ENCODE measurements at places on chromosomes 6 and 20. TPM values are rescaled to one million over a fixed set of nuclear protein-coding genes. Genes with fewer than 3 reads are reported as not detected.
A peak's percentile ranks its signal among the peaks of the same experiment; 100 is the strongest.

GRCh38 chr6:10555625-10556309 lies 34.6 kb downstream of the GCNT2 start:
- DNase-seq = no peak
- H3K4me1 ChIP-seq = peaks cover 47% of the 10 kb centered on the region
- H3K36me3 ChIP-seq = no peaks in the 10 kb centered on the region
- peak overlapping the region; percentile 76 for H3K27ac ChIP-seq
- H3K4me3 ChIP-seq = no peak overlapping the region

DNA sequence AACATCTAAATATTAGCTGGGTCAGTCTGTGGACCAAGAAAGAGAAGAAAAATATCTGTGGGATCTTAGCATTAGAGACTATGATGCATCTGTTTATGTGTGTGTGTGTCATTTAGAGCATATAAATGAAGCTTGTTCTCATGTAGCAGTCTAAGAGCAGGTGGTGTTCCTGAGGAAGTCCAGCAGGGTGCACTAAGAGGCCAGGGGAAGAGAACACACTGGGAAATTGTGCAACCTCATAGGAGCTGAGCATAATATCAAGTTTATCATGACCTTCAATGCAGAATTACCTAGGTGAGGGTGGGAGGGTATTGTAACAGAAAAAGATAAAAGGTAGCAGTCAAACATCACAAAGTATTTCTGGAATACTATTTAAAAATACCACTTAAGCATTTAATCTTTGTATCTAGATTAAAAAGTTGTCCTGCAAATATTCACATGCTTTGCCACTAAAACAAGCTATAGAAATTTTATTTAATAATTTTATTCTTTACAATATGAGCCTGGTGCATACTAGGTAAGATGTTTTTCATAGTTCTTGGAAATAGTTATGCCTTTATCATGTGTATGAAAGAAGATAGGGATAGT lies 80.5 kb downstream of the SMPDL3A start:
- no peaks in the 10 kb centered on the region for H3K27me3 ChIP-seq
- H3K4me1 ChIP-seq = no peaks in the 10 kb centered on the region
- H3K36me3 ChIP-seq = no peaks in the 10 kb centered on the region
- no peak overlapping the region for H3K4me3 ChIP-seq

DNA sequence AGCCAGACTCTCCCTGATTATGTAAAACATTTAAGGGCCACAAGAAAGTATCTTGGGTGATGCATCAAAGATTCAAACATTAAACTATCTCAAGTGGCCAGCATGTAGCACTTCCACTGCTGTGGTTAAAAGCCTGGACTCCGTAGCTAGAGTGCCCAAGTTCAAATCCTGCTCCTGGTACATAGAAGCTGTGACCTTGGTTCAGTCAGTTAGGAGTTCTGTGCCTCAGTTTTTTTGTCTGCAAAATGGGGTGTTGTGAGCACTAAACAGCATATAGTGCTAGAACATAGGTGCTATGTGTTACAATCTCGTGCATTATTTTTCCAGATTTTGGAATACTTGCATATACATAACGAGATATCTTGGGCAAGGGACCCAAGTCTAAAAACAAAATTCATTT lies 68.7 kb downstream of the PSMG4 start:
- no peaks in the 10 kb centered on the region for H3K27me3 ChIP-seq
- peaks cover 6% of the 10 kb centered on the region for H3K36me3 ChIP-seq
- no peak for DNase-seq
- H3K4me3 ChIP-seq = no peak overlapping the region

Gene MACROD2
- 10.7 TPM for total RNA-seq

Gene ZFP64
- total RNA-seq = 32.9 TPM

- H3K27ac ChIP-seq = no peak overlapping the region
- no peaks in the 10 kb centered on the region for H3K4me1 ChIP-seq
- DNase-seq = no peak
- H3K27me3 ChIP-seq = no peaks in the 10 kb centered on the region
These were observed 64.4 kb downstream of the TMEM170B start for GRCh38 chr6:11601776-11602605.

Gene MCUR1
- total RNA-seq = 20.6 TPM

Gene HRH3
- not detected for total RNA-seq

DNA sequence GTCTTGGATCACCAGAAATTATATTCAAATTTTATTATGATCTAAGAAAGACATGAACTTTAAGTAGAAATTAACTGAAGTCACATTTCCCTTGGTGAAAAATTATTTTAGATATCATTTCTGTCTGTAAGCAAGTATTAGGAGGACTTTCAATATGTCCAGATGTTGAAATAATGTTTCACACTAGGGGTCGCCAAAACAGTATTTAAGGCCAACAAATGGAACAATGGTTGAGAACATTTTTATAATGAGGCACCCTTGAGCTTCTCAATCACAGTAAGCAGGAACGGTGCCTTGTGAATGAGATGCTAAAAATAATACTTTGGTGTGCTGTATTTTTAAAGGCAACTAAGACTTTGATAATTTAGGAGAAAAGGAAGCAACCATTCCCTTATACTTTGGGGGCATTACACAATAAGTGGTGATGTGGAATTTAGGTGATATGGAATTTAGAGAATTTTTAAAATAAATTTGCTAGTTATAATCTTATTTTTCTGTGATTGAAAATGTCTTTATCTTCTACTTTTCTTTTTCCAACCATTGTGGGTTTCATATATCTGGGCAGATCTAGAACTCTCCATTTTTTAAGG lies 9.6 kb upstream of the SF3B5 start:
- no peak for DNase-seq
- no peaks in the 10 kb centered on the region for H3K27me3 ChIP-seq
- no peak overlapping the region for H3K27ac ChIP-seq
- no peaks in the 10 kb centered on the region for H3K4me1 ChIP-seq
- H3K4me3 ChIP-seq = no peak overlapping the region

DNA sequence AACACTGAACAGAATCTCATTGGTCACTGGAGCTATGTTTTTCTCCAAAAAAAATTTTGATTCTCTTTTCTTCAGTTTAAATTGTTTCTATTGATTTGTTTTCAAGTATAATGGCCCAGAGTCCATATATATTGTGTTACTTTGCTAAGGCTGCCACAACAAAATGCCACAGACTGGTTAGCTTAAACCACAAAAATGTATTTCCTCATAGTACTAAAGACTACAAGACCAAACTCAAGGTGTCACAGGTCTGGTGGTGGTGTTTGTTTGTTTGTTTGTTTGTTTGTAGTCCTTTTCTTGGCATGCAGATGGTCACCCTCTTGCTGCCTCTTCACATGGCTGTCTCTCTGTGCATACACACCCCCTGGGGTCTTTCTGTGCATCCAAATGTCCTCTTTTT lies 34.0 kb downstream of the BMP5 start:
- no peaks in the 10 kb centered on the region for H3K36me3 ChIP-seq
- H3K27ac ChIP-seq = no peak overlapping the region
- H3K4me3 ChIP-seq = no peak overlapping the region
- no peaks in the 10 kb centered on the region for H3K27me3 ChIP-seq

DNA sequence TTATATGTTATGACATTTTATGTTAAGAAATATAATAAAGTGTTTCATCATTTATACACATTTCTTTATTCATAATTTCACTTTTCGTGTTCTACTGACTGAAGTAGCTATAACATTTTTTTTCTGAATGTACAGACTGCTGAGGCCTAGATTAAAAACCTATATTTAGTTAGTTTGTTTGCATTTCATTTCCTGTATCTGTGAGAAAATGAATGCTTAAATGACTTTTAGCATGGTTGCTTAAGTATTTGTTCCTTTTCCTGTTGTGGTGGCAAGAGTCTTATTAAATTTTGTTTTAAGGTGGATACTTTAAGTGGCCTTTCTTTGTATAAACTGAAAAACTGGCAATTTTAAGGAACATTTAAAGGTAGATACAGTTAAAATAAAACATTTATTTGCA lies 779.7 kb upstream of the MAN1A1 start:
- DNase-seq = no peak
- no peak overlapping the region for H3K27ac ChIP-seq
- H3K36me3 ChIP-seq = no peaks in the 10 kb centered on the region
- H3K27me3 ChIP-seq = no peaks in the 10 kb centered on the region
- no peak overlapping the region for H3K4me3 ChIP-seq
- H3K4me1 ChIP-seq = no peaks in the 10 kb centered on the region

Gene RBM39
- total RNA-seq = 445 TPM

DNA sequence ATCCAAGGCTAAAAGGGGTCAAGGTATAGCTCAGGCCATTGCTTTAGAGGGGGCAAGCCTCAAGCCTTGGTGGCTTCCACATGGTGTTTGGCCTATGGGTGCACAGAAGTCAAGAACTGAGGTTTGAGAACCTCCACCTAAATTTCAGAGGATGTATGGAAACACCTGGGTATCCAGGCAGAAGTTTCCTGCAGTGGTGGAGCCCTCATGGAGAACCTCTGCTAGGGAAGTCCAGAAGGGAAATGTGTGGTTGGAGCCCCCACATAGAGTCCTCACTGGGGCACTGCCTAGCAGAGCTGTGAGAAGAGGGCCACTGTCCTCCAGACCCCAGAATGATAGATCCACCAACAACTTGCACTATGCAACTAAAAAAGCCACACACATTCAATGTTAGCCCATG lies 678.7 kb upstream of the ADGRB3 start:
- no peaks in the 10 kb centered on the region for H3K4me1 ChIP-seq
- no peak overlapping the region for H3K27ac ChIP-seq
- no peak overlapping the region for H3K4me3 ChIP-seq
- DNase-seq = no peak
- H3K36me3 ChIP-seq = no peaks in the 10 kb centered on the region
- no peaks in the 10 kb centered on the region for H3K27me3 ChIP-seq

Gene PKIB
- total RNA-seq = 48.6 TPM

Gene CHRNA4
- total RNA-seq = not detected

DNA sequence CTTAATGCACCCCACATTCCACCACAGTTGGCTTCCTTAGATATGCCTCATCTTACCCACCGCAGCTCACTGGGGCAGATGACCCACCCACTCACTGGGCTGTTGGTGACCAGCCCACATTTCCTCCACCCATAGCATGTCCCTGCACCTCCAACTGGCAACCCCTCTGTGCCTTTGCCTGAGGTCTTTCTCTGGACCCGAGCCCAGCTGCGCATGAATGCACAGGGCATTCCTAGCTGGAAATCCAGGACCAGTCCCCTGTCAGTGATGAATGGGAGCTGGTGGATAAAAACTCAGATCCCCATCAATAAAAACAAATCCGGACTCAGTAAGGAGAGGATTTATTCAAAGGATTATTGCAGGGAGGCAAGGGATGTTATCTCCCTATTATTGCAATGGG lies 75.0 kb downstream of the ISM1 start:
- no peaks in the 10 kb centered on the region for H3K27me3 ChIP-seq
- DNase-seq = no peak
- H3K4me3 ChIP-seq = no peak overlapping the region
- no peak overlapping the region for H3K27ac ChIP-seq

- no peaks in the 10 kb centered on the region for H3K36me3 ChIP-seq
- no peaks in the 10 kb centered on the region for H3K27me3 ChIP-seq
- H3K4me3 ChIP-seq = no peak overlapping the region
- H3K27ac ChIP-seq = no peak overlapping the region
- no peak for DNase-seq
- no peaks in the 10 kb centered on the region for H3K4me1 ChIP-seq
These were observed 55.9 kb upstream of the LOC128125822 start for GRCh38 chr6:63516186-63516944.

Gene PLA2G7
- 3.3 TPM for total RNA-seq

Gene COL19A1
- 5.0 TPM for total RNA-seq

DNA sequence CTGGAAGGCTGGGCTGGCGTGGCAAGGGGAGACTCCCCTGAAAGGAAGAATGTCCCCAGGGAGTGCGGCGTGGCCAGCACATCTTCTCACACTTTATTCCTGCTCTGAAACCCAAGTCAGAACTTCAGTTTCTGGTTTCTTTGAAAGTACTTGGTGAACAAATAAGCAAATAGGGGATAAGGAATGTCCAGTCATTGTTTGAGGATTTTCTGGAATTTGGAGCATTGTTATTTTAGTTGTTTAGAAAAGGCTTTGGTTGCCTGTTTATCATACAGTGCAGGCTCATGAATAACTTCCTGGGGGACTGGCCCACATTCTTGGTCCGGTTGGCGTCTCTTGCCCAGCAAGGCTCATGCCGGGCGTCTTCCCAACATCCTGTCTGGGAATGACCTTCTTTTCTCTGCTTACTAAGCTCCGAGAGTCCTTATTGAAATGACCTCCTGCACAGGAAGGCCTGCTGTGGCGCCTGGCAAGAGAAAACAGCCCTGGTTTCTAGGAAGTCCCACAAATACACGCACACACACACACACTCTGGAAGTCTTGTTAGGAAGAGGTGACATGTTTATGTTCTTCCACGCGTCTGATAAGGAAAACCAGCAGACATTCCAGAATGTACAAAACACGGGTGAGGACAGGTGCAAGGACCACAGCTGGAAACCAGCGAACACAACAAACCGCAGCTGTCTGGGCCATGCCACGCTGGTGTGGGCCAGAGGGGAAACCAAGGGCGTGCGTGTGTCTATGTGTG lies 71.9 kb downstream of the TMEM170B start:
- no peak overlapping the region for H3K4me3 ChIP-seq
- H3K27me3 ChIP-seq = no peaks in the 10 kb centered on the region

GRCh38 chr6:47303342-47303741 lies 6.4 kb downstream of the TNFRSF21 start:
- H3K36me3 ChIP-seq = no peaks in the 10 kb centered on the region
- H3K4me3 ChIP-seq = no peak overlapping the region
- no peaks in the 10 kb centered on the region for H3K27me3 ChIP-seq
- no peak for DNase-seq
- no peaks in the 10 kb centered on the region for H3K4me1 ChIP-seq

DNA sequence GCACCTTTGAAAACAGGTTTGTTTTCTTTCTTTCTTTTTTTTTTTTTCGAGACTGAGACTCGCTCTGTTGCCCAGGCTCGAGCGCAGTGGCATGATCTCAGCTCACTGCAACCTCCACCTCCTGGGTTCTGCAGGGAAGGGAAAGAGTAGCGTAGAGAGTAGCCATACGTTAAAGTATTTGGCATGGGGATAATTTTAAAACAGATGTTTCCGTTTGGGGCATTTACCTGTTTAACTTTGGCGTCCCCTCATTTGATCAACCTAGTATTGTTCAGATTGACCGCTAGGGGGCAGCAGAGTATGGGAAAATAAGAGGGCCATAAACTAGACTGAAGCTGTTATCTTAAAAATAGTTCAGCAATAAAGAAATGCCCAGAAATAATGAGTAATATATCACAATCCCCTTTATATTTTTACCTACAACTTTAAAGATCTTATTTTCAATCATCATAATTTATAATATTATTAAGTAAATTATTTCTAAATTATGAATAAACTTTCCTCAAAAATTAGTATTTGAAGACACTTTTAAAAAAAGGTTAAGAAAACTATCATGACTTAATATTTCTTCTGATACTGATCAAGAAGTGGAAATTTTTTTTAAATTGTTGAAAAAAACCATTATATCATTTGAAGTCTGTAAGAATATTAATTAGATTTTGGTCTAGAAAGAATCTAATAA lies 7.6 kb upstream of the TAAR9 start:
- H3K27ac ChIP-seq = no peak overlapping the region
- DNase-seq = no peak
- no peaks in the 10 kb centered on the region for H3K4me1 ChIP-seq
- no peak overlapping the region for H3K4me3 ChIP-seq

DNA sequence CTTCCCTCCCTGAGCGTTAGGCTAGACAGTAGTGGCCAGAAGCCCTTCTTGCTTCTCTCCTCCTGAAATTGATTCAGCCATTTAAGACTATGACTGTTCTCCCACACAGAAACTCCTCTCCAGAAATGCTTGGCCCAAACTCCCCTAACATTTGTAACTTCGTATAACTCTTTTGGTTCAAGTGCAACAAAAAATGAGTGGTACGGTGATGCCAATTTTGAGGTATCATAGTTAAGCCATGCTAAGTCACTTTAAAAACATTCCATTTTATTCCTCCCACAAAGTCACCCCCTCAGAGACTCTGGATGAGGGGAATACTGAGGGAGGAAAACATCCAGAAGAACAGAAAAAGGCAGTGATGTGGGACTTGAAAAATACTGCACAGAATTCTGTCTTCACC lies 21.1 kb upstream of the ROS1 start:
- DNase-seq = no peak
- no peak overlapping the region for H3K27ac ChIP-seq
- no peaks in the 10 kb centered on the region for H3K4me1 ChIP-seq
- H3K4me3 ChIP-seq = no peak overlapping the region
- H3K36me3 ChIP-seq = no peaks in the 10 kb centered on the region

Measured in Peyer's patch (tissue), 4 donors.